ENCODE measurements at places on chromosomes 6 and 20.

- no peak for DNase-seq
Observed at GRCh38 chr6:28347119-28347518, 2.6 kb upstream of the ZKSCAN3 start.

- no peak for DNase-seq
Observed at GRCh38 chr6:151442371-151442770, 9.6 kb downstream of the RMND1 start.

GRCh38 chr20:11158146-11158545 lies 484.3 kb upstream of the JAG1 start:
- no peak for DNase-seq

DNA sequence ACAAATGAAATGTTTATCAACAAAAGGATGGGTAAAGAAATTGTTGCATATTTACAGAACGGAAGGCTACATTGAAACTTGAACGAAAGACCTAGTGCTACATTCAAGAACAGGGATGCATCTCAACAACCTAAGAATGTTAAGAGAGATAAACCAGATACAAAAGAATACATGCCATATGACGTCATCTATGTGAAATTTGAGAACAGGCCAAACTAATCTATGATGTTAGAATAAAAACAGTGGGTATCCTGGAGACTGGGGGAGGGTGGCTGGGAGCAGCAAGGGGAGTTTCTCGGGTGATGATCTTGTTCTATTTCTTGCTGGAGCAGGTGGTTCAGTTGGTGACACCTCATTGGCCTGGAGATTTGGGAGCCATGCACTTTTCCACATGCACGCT lies 81.5 kb downstream of the SULF2 start:
- DNase-seq: no peak

DNA sequence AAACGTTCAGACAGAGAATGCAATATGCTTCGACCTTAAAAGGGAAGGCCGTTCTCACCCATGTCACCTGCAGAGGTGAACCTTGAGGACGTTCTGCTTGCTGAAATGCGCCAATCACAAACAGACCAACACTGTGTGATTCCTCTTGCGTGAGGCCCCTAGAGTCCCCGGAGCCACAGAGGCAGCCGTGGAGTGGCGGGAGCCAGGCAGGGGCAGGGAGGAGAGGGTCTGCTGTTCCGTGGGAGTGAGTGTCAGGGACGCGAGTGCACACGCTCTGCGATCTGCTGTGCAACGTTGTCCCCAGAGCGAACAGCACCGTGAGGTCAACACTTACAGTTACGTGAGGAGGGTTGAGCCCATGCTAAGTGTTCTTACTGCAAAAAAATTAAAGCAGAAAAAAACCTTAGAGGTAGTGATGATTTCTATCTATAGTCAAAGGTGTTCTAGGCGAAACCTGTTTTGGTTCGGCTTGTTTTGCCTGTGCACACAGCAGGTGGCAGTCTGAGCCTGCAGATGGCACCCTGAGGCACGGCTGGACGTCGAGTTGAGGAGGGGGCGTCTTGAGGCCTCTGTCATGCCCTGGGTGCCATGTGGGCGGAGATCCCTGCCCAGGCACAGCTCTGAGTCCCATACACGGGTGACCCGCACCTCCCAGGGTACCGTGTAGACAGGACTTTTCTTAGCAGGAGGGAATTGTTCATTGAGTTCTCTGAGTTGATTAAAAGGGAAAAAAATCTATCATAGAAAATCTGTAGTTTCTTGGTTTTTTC lies 71.7 kb upstream of the FRMD1 start:
- DNase-seq: no peak

DNA sequence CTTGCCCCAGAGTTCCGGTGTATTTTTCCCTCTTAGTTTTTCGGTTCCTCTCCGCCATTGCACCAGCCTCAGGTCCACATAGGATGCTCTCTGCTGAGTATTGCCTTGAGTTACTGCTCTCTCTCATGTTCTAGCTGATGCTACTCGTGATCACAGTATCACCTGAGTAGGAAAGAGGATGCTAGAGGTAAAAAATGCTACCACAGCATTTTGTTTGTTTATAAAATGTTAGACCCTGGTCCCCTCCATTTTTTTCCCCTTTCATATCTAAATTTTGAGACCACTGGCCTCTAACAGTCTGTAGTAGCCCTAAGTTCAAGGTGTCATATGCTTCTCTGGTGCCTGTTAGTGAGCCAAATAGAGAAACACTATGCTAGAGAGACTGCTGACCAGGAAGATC lies 175.5 kb downstream of the OR2B2 start:
- no peak for DNase-seq

GRCh38 chr6:158762787-158763433 lies 56.3 kb downstream of the EZR start:
- DNase-seq: no peak

GRCh38 chr20:41526327-41526726 lies 91.8 kb downstream of the CHD6 start:
- DNase-seq: no peak

DNA sequence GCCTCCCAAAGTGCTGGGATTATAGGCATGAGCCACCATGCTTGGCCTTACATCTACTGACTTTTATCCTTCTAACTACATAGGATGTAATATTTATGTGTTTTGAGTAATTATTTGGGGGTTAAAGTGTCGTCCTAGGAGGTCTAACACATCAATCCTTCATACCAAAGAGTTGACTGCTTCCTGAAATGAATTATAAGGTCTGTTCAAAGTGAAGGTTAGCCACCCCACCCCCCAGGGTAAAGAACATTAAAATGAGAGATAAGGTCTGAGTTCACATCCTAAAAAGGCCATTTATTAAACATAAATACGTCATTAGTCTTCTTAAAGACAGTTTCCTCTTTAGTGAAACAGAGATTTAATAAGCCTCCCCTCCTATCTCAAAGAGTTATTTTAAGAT lies 33.8 kb downstream of the TNFAIP3 start:
- DNase-seq: no peak

DNA sequence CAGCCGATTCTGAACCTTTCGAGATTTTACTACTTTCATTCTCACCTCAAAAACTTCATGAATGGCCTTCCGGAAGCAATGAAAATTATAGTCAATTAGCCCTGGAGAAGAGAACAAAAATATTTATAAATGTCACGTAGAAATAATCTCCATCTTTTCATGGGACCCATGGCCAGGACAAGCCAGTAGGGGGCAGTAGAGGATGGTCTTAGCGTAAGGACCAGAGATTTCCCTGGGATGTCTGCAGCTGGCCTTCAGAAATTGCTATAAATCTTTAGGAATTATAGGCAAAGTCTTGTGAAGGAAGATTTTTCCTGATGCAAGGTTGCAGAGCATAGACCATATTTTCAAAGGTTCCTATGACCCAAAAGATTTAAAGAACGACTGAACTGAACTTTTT lies 15.6 kb upstream of the UBE2J1 start:
- DNase-seq: no peak

GRCh38 chr6:136085370-136086115 lies 164.6 kb downstream of the MTFR2 start:
- no peak for DNase-seq

- no peak for DNase-seq
Observed at GRCh38 chr20:43936104-43936770, 21.6 kb downstream of the TOX2 start.

DNA sequence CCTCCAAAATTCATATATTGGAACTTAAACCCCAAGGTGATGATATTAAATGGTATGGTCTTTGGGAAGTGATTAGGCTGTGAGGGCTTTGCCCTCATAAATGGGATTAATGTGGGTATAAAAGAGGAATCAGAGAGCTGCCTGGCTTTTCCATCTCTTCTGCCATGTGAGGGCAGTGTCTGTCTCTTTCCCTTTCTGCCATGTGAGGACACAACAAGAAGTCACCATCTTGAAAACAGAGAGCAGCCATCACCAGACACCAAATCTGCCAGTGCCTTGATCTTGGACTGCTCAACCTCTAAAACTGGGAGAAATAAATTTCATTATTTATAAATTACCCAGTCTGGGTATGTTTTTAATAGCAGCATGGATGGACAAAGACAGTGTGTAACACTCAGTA lies 263.0 kb downstream of the PAX1 start:
- no peak for DNase-seq

DNA sequence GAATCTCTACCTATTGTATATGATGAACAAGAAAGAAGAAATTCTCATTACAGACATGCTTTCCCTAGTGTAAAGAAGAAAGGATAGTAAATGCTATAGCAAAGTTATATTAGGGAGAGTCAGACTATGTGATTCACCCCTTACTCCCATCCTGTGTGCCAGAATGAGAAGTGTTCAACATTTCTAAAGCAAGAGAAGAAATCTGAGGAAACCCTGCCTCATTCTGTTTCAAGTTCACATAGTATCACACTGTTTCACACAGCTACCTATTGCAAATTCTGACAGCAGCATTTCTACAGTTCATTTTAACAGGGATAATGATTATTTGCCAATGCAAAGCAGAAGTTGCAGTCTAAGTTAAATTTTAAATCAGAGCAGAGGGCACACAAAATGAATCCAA lies 267.2 kb upstream of the TCF21 start:
- DNase-seq: no peak

GRCh38 chr20:62287759-62288534 lies 14.8 kb upstream of the ADRM1 start:
- no peak for DNase-seq

- no peak for DNase-seq
Observed at GRCh38 chr6:1053586-1053985, 258.3 kb upstream of the FOXQ1 start.

DNA sequence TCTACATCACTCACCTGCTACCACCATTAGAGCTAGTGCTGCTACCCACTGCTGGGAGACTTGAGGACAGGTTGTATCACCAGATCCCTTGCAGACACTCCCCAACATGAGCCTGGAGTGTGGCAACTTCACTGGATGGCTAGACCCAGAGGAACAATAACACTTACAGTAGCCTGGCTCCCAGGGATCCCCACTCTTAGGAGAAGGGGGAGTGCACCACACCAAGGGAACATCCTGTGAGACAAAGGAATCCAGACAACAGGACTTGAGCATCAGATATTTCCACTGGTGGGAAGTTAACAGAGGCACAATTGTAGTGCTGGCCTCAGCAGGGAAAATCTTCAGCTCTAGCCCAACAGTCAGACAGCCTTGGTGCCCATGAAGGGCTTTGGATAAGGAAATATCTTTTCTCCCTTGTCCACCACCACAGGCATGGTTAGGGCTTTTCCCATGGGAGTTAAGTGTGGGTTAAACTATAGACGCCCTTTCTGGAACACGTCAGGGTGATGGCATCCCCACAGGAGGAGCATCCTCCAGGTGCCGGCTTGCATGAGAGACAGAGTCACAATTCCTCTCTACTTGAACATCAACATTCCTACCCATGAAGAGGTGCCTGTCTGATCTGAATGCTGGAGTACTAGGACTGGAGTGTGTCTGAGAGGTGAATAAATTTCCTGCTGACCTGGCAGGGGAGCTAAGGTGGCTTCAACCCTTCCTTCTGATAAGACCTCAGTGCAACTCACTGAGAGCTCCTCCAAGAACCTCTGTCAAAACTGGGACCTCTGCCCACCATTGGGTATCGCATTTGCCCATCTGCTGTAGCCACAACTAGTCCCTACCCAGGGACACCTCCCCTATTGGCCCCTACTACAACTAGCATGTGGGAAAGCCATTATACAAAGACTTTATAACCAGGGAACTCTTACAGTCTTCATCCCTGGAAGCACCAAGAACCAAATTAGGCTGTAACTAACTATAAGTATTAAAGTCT lies 55.4 kb upstream of the SIRPG start:
- DNase-seq: no peak

DNA sequence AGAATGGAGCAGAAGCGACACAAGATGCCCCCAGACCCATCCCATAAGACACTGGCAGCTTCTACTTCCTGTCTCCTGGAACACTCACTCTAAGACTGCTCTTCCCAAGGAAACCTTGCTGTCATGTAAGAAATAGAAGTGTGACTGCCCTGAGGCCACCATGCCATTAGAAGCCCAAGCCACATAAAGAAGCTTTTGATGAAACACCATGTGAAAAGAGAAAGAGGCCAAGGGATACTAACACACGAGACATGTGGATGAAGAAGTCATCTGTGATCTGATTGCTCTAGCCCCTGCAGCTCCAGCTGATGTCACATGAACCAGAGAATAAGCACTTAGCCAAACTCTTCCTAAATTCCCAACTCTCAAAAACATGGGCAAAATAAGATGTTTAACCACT lies 117.9 kb upstream of the PCSK2 start:
- no peak for DNase-seq

DNA sequence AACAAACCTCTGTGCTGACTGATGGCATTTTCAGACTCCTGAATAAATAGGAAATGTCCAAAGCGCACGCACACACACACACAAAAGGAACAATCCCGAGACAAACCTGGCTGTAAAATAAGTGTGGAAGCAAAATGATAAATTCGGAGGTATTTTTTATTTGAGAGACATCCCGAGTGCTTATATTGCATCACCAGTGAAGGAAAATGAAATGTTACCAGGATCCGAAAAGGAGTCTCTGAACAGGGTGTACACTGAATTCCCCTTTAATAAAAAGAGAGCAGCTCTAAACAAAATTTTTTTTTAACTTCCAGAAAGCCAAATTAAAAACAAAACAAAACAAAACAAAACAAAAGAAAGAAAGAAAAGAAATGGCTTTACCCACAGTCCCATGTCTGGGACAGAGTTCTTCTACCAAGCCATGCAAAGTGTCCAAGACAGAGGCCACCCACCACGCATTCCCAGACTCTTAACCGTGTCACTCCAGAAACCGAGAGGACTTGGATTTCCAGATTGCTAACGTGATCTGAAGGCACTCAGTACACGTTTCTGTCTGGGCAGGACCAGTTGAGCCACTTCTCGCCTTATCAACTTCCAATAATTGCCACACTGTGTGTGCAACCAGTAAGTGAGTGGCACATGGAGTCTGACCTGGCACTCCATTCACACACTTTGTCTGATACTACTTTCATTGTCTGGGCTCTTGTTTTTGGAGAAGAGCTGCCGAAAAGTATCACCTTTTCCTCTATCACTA lies 817 bp downstream of the ME1 start:
- DNase-seq: no peak

- DNase-seq: peak; percentile 78
Observed at GRCh38 chr20:63698739-63699465, 2.5 kb downstream of the TNFRSF6B start.

GRCh38 chr6:15628499-15629131 lies 34.2 kb downstream of the DTNBP1 start:
- no peak for DNase-seq

GRCh38 chr6:36624461-36625157 lies 30.4 kb downstream of the SRSF3 start:
- DNase-seq: no peak

- DNase-seq: no peak
Observed at GRCh38 chr20:8524101-8525016, 392.3 kb downstream of the PLCB1 start.

DNA sequence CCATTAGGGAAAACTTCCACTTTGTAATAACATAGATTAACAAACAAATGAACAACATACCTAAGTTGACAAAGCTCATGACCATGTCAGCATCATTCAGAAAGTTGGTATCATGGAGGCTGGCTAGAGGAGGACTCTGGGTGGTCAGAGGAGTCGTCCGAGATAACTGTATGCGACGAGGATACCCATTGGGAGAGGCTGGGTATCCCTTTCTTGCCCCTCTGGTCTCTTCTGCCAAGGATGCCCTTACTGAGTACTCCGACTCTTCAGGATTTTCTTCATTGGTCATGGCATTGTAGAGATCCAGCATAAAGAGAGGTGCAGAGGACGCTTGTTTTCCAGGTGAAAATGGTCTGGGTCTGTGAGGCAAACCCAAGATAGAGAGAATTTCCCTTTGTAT lies 1.1 kb downstream of the BMP5 start:
- no peak for DNase-seq

All from GM13977 (cell line).